NCI-H1930 (cell line): ENCODE measurements at places on chromosomes 1 and 21.

DNA sequence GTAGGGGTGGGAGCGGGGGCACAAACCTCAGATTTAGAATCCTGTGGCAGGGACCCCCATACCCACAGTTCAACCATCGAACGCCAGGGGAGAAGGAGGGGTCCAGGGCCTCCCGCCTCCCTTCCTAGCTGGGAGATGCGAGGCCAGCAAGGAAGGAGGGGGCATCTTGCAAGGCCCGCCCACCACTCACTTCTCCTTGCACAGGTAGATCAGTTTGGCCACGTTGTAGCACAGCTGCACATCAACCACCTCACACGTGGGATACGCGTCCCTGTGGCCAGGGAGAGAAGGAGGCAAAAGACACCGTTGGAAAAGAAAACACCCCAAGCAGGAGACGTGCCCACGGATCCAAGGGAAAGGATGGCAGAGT is 19.6 kb downstream of the TMEM63A start:
- no peak for DNase-seq

GRCh38 chr1:33390542-33390941 is 40.4 kb downstream of the PHC2 start:
- DNase-seq: no peak

DNA sequence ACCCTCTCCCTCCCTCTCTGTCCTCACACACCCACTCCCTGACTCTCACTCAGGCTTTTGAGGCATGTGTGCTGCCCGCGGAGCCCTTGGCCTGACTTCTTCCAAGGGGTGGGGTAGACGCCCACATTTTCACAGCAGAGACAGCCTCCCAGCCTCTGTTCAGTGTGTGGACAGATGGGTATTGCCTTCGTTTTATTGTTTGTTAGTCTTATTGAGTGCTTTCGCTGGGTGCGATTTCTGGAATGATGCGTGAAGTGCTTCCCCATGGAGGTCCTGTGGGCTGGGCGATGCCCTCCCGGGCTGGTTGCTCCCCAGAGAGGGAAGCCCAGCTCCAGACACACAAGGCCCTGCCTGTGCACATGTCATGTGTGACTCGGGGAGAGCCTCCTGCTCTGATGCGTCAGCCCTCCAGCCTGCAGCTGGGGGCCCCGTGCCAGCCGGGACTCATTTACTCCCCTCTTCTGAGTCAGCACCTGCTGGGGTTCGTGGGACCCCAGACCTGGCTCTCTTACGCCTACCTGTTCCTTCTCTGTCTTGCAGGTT is 14.7 kb downstream of the PDXK start:
- DNase-seq: no peak

DNA sequence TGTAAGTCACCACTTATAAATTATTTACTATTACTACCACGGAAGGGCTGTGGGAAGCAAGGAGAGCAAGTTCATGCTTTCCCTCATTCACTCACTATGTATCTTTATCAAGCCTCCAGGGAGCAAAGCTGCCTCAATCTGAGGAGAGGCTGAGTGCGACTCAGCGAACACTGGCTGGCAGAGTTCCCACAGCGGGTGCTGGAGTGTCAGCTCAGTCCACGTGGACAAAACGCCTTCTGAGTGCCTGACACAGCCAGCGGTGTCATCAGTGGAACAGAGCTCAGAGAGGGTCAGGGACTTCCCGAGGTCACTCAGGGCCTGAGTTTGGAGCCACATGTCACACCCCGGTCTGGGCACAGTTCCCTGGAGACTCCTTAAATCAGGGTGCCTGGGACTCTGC is 16.9 kb downstream of the MATN1 start:
- DNase-seq: no peak

DNA sequence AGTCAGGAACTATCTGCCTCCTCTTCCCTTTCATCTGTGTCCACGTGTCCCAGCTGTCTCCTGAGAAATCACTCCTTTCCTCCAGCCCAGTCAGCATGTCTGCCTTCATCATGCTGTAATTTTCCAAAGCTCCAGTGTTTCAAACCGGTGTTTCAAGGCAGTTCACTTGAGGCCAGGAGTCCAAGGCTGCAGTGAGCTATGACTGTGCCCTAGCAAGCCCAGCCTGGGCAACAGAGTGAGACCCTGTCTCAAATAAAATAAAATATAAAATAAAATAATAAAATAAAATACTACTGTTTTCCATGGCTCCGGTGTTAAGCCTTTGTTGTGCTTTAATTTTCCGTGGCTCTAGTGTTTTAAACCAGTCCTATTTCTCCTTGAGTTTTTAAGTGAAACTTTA is 7.9 kb upstream of the SELENON start:
- no peak for DNase-seq

DNA sequence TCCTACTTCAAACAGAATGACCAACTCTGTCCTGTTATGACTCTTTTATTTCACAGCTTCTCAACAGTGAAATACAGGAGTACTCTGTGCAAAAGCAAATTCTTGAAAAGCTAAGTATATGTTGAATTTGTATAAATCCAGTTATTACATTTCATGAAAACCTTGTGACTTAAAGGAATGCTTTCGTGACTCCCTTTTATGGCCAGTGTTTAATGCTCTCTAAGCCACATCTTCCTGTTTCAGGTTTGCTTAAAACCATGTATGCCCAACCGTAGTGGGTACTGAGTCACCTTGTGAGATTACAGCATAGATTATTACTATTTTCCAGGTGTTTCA is 40.2 kb upstream of the KIF1B start:
- DNase-seq: no peak

GRCh38 chr1:228337711-228338520 is 68.7 kb downstream of the TRIM11 start:
- DNase-seq: no peak

- no peak for DNase-seq
Measured at GRCh38 chr1:61581251-61581650, 143.7 kb downstream of the TM2D1 start.

- DNase-seq: no peak
Measured at GRCh38 chr1:205582046-205582445, 49.8 kb downstream of the ELK4 start.

GRCh38 chr1:165807613-165808012 is 19.8 kb upstream of the UCK2 start:
- no peak for DNase-seq

GRCh38 chr1:18941221-18942141 is 15.0 kb downstream of the IFFO2 start:
- DNase-seq: no peak

DNA sequence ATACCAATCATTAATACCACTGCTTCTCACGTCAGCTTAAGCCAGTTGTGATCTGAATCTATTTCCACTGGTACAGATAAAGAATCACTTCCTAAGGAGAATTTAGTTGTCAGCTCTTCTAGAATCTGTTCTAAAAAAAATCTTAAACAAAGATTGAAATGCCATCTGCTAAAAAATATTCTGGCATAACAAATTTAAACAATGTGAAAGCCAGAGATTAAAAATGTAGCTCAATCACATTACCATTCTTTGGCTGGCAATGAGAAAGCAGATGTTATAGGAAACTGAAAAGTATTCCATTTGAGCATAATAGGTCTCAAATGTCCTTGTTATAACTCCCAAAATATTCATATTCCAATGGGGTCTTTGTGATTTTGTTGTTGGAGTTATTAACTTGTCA is 21.7 kb upstream of the LRRC8B start:
- DNase-seq: no peak

DNA sequence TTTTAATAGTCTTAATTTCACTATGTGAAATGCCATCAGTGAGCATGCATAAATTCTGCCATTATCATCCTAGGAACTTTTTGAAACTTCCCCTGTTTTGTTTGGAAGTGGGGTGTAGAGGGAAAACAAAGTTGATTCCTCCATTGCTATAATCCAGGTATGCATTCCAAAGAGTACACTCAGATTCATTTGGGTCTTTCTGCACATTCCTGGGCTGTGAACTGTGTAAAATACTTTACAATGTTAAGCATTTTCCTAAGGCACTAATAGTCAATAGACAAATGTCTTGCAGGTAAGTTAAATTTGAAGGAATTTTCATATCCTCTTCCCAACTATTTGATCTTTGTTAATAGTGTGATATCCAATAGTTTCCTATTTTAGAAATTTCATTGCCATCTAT is 36.2 kb downstream of the SGIP1 start:
- no peak for DNase-seq

DNA sequence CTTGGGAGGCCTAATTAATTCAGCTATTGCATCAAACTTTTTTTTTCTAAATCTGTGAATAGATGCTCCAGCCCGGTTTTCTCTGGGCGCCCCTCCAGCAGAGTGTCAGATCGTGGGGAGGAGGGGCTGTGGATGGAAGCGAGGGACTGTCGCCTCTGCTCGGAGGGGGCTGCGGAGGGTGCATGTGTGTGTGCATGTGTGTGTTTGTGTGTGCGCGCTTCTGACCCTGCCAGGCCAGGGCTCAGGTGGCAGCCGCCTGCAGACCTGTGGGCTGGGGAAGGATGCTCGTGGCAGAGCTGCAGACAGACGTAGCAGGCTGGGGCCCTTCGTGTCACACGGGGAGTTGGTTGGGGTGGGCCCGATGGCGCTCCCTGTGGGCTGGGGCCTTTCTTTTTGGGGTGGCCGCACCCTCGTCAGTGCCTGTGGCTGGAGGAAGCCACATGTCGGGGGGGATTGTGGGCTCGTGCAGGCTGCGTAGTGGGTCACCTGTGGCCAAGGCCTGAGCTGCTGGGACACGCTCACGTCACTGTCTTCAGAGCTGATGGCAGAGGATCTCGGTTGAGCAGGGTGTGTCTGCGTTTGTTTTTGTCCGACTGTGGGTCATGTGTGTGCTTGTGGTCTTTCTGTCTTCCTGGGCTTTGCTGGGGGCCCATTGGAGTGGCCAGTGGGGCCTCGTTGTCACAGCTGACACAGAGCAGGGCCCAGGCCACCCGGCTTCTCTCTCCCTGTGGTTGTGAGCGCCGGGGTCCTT is 2.8 kb downstream of the SKI start:
- no peak for DNase-seq

- no peak for DNase-seq
Measured at GRCh38 chr1:214632091-214632490, 29.1 kb downstream of the CENPF start.
